ENCODE measurements at places on chromosomes 1 and 21. TPM values are rescaled to one million over a fixed set of nuclear protein-coding genes. Genes with fewer than 3 reads are reported as not detected.

SPRR2G gene
- not detected for total RNA-seq

CD1C gene
- 28.9 TPM for total RNA-seq

PGLYRP3 gene
- not detected for total RNA-seq

OR2W3 gene
- 4.2 TPM for total RNA-seq

ADAMTSL4 gene
- 12.4 TPM for total RNA-seq

ZNF362 gene
- 31.8 TPM for total RNA-seq

WNT3A gene
- not detected for total RNA-seq

CD247 gene
- 15.8 TPM for total RNA-seq

FHAD1 gene
- total RNA-seq, result not detected

LY9 gene
- 151 TPM for total RNA-seq

TSPAN1 gene
- total RNA-seq, result 1.2 TPM

LDLRAD2 gene
- 1.9 TPM for total RNA-seq

TRPM2 gene
- total RNA-seq, result 15.6 TPM

NOS1AP gene
- 1.2 TPM for total RNA-seq

SAMD11 gene
- 34.3 TPM for total RNA-seq

IFNGR2 gene
- 133 TPM for total RNA-seq

CELA2B gene
- not detected for total RNA-seq

PRPF38B gene
- 66.6 TPM for total RNA-seq

PRAMEF17 gene
- not detected for total RNA-seq

S1PR1 gene
- total RNA-seq, result 163 TPM

B3GALT6 gene
- 17.5 TPM for total RNA-seq

SLFNL1 gene
- 1.7 TPM for total RNA-seq

ACTL8 gene
- total RNA-seq, result not detected

DHRS3 gene
- 28.5 TPM for total RNA-seq

RIMS3 gene
- 5.9 TPM for total RNA-seq

CASZ1 gene
- 13.7 TPM for total RNA-seq

RXFP4 gene
- not detected for total RNA-seq

GPA33 gene
- 0.54 TPM for total RNA-seq

F5 gene
- total RNA-seq, result 7.2 TPM

JAM2 gene
- 2.9 TPM for total RNA-seq

SLC16A4 gene
- total RNA-seq, result 4.7 TPM

AGO3 gene
- total RNA-seq, result 31.7 TPM

TXNIP gene
- 622 TPM for total RNA-seq

GNAT2 gene
- not detected for total RNA-seq

HSD3B2 gene
- total RNA-seq, result not detected

NHLH1 gene
- total RNA-seq, result 0.23 TPM

NLRP3 gene
- total RNA-seq, result 9.2 TPM

DYRK3 gene
- total RNA-seq, result 5.5 TPM

OR2C3 gene
- total RNA-seq, result 0.06 TPM

GCLM gene
- total RNA-seq, result 19.9 TPM

SPRR1B gene
- not detected for total RNA-seq

C1QTNF12 gene
- 2.2 TPM for total RNA-seq

CRABP2 gene
- 4.0 TPM for total RNA-seq

PBXIP1 gene
- total RNA-seq, result 92.1 TPM

ZNF683 gene
- total RNA-seq, result not detected

C1orf226 gene
- 1.4 TPM for total RNA-seq

OLIG2 gene
- total RNA-seq, result not detected

NCF2 gene
- 62.2 TPM for total RNA-seq

DLGAP3 gene
- 4.3 TPM for total RNA-seq

TRIM67 gene
- total RNA-seq, result not detected

ZRANB2 gene
- 74.8 TPM for total RNA-seq

TMEM240 gene
- 2.8 TPM for total RNA-seq

TMPRSS15 gene
- total RNA-seq, result not detected

DCST2 gene
- 0.77 TPM for total RNA-seq

ZMYM1 gene
- total RNA-seq, result 18.9 TPM

AADACL3 gene
- not detected for total RNA-seq

CLCA2 gene
- total RNA-seq, result not detected

PCNX2 gene
- total RNA-seq, result 16.0 TPM

CFHR5 gene
- not detected for total RNA-seq

All from spleen (tissue), 13 donors.